ENCODE measurements at places on chromosomes 5 and 9.

GRCh38 chr9:34654323-34655051 is 2.5 kb downstream of the IL11RA start:
- DNase-seq = no peak

DNA sequence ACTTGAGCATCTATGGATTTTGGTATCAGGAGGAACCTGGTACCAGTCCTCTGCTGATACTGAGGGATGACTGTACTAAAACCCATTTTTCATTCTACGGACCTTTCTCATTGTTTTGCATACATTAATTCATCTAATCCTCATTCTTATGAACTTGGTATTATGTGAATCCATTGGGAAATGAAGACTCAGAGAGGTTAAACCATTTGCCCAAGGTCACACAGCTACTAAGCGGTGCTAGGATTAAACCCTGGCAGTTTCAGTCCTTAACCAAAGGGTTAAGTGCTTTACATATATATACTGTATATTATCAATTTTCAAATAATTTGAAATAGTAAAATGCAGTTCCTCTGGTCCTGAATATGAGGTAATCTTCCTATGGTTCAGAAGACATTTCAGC is 3.8 kb downstream of the CAMLG start:
- DNase-seq = no peak

DNA sequence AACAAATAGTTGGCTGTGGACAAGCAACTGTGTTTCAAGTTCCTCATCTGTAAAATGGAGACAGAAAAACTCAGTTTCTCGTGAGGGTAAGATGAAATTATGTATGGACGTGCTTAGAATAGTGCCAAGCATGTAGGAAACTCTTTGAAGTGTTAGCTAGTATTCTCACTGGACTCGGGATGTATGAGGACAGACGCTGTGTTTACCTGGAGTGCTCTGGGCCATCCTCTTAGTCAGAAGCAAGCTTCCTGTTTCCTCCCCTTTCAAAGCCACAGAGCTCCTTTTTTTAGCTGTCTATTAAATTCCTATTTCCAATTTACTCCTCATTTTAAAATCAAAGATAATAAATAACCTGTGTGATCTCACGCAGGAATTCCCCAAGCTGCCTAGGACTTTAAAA is 23.8 kb upstream of the IQGAP2 start:
- DNase-seq = no peak

GRCh38 chr5:160260881-160261815 is 31.8 kb downstream of the FABP6 start:
- DNase-seq = peak; percentile 16

DNA sequence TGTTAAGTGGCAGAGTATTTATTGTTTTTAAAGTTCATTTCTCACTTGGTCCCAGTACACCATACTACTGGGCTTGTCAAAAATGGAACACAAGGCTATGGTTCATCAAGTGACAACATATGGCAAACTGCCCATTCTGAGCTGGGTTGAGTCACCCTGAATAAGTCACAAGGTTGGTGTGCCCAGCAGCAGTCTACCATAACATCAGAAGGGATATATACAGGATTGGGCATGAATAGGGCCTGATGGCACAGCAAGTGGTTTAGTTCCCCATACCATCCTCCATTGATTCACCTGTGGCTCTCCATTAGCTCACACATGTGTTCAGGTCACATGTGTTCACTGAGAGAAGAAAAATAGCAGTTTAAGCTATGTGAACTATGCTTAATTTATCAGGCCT is 249.8 kb upstream of the PRDM9 start:
- no peak for DNase-seq

GRCh38 chr9:5801739-5802113 is 31.2 kb downstream of the ERMP1 start:
- no peak for DNase-seq

Measured in B cell (primary cell).